Daoy (cell line): ENCODE measurements at places on chromosomes 1 and 21.

DNA sequence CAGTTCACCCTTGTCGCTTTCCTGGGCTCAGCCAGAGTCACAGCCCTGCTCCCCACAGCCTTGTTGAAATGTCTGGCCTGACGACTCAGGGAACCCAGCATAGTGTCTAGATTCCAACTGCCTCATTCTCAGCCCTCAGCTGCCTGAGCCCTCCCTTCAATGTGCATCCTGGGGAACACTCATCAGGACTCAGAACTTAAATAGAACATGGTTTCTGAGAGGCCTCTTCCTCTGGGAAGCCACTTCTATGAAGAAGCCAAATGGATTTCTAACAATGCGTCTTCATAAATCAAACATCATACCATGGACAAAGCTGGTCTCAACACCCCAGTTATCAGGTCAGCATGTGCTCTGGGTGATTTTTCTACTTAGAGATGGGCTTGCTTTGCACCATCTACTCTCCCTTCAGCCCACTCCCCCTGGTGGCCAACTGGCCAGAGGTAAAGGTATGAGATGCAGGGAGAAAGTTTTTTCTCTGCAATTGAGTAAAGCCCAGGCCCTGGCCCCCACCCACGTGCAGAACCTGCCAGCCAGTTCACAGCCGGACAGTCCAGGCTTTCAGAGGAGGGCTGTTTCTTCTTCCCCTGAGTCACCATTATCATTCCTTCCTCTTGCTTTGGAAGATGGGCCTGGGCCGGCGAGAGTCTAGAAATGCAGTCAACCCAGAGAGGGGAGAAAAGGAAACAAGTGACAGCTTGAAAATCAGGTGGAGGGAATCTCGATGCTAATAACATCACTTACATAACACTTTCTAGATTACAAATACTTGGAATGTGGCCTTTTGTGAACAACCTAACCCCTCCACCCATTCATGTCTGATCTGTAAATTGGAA lies 32.1 kb downstream of the CD244 start:
- DNase-seq: peak; percentile 70

DNA sequence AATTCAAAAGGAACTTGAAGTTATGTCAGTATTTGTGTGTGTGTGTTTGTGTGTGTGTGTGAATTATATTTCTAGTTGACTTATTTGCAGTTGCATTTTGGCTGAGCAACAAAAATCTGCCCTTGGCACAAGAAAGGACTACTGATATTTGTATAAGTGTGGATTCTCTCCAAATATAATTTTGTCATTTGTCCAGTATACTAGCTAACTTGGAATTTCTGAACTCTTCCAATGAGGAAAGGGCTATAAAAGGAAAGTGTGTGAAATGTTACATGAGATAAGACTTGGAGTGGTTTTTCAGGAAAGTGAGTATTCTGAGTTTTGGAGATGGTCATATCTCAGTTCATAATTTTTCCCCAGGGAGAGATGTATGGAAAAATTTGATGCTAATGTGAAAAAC lies 1384.1 kb upstream of the B3GALT2 start:
- no peak for DNase-seq

GRCh38 chr1:118944546-118944945 lies 43.6 kb downstream of the TBX15 start:
- DNase-seq: no peak

- DNase-seq: no peak
Measured at GRCh38 chr1:10860682-10861081, 64.2 kb upstream of the CASZ1 start.
